ENCODE measurements at places on chromosomes 16 and 17.

DNA sequence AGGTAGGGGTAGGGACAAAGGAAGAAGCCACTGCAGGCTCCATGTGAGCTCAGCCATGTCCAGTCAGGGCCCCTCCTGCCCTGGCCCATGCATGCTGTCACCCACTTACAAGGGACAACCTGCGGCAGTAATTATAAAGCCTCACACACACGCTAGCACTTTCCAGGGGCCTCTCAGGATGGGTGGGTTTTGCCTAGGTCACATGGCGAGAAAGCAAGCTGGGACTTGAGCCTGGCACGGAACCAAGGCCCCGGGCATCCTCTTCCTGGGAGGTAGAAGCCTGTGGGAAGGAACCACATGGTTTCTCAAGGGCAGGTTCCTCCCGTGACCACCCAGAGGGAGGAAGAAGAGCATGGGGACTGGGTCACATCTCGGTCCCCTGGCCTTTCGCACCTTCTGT, 7.0 kb downstream of the ZNF319 start:
- no peak for DNase-seq

GRCh38 chr17:77824780-77825280, 133.7 kb upstream of the TNRC6C start:
- DNase-seq: no peak

DNA sequence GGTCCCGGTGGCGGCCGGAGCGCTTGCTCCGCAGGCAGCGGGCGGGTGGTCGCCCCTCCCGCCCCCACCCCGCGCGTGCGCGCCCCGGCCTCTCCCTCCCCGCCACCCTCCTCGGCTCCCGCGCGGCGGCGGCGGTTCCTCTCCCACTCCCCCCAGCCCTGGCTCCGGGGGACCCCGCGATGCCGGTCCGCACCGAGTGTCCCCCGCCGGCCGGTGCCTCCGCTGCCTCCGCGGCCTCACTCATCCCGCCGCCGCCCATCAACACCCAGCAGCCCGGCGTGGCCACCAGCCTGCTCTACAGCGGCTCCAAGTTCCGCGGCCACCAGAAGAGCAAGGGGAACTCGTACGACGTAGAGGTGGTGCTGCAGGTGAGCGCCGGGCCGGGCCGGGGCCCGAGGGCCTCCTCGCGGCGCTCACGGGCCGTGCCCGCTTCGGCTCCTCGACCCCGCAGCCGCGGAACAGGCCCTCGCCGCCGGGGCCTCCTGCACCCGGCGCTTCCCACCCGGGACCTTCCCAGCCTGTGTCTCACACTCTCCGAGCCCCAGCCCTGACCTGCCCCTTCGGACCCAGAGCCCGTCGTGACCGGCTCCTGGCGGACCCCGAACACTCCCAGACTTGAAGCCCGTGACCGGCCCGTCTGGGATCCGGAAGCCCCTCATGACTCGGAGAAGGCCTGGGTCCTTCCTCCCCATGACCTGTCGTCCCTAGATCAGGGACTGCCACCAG, 490 bp downstream of the GID4 start:
- DNase-seq: peak; percentile 62

DNA sequence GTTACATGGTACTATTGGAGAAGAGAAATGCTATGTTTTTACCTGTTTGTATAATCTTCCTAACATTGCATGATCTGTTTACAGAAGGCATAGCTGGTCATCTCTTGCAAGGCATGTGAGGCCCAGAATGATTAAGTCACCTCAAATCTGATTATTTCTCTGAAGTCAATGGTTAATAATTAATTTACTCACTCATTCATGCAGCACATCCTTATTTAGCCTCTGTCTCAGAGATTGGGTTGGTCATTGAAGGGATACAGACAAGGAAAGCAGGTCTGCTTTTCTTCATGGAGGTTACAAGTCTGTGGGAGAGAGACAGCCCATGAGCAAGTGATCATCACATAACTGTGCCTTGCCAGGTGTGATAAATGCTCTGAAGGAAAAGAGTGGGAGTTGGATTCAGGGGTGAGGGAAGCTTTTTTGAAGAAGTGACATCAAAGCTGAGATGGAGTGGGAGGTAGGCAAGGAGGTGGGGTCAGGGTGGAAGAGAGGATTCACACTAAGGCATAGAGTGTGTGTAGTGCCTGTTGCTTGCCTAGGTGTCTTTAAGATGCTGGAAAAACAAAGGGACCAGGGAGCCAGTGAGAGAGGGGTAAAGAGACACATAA, 16.3 kb upstream of the RBFOX1 start:
- no peak for DNase-seq

DNA sequence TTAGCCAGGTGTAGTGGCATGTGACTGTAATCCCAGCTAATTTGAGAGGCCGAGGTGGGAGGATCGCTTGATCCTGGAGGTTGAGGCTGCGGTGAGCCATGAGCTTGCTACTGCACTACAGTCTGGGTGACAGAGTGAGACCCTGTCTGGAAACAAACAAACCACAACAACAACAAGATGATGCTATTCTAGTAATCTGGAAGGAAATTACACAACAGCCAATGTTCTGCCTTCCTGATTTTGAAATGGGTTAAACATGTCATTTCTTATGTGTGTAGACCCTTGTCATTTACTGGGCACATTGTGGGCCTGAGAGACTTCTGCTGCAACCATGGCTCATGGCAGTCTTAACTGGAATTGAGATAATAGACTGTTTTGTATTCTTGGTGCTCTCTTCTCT, 5.9 kb downstream of the COQ7 start:
- no peak for DNase-seq

GRCh38 chr16:30490210-30490609, 17.7 kb downstream of the ITGAL start:
- DNase-seq: no peak

DNA sequence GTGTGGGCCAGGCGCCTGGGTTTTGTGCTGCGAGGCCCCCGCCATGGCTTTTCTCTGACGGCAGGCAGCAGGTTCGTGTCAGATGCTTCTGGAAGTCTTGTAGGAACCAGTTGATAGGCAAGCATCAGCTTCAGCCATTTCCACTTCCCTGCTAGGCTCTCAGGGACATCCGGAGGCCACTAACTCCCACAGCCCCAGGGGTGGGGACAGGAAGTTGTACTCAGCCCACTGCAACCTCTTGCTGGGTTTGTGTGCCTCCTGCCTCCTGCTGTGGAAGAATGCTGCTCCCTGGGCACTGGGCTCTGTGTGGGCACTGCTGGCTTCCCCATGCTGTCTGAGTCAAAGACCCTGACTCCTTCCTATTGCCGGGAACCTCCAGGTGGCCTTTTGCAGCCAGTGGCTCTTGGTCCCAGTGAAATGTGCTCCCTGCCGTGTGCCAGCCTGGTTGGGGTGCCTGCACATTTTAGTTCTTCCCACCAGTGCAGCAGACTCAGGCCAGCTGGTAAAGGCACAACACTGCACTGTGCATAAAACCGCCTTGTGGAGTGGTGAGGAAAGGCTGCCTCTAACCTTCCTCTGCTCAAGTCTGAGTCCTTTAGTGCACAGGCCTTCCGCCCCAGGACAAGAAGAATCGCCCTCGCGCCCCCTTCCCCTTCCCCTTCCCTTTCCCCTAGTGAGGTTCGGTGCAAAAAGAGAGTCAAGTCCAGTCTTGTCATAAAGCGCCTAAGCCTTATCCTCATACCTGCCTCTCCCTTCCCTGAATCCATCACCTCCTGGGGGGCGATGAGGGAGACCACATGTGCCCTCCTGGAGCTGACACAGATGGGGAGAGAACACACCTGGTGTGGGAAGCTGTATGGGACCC, 16.6 kb downstream of the LDHD start:
- DNase-seq: peak; percentile 45

DNA sequence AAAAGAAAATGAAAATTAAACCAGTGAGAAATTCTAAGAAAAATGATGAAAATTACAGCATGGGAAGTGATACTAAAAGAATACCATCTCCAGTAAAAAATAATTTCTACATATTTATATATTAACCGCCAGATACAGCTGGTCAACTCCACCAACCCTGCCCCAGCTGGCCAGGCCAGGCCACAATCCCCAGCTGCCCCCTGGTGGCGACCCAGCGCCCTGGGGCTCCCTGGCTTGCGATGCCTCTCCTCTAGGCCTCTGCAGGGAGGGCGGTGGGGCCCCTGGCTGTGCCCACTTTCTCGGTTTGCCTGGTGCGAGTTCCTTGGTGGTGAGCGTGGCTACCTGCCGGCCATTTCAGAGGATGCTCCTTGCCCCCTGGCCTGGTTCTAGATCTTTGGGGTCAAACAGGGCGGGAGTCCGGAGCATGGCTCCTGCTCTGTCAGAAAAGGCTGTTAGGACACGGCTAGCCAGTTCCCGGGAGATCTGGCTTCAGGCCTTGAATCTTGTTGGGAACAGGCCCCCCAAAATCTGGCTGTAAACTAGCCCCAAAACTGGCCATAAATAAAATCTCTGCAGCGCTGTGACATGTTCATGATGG, 14.5 kb downstream of the GLIS2 start:
- DNase-seq: peak; percentile 63

DNA sequence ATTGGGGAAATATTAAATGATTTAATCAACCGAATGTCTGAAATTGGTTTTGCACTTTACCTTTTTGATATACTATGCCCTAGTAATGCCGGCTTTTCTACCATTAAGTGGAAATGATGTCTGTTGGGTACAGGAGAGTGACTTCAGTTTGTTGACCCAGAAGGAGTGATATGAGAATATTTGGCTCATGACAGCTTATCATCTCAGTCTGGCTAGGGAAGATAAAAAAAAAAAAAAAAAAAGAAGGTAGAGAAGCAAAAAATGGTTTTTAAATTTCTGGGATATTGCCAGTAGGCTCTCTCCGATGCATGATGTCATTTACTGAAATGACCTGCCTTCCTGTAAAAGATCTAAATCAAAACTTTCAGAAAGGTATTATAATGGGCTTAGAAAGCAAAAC, 69.0 kb downstream of the CNTNAP4 start:
- no peak for DNase-seq

DNA sequence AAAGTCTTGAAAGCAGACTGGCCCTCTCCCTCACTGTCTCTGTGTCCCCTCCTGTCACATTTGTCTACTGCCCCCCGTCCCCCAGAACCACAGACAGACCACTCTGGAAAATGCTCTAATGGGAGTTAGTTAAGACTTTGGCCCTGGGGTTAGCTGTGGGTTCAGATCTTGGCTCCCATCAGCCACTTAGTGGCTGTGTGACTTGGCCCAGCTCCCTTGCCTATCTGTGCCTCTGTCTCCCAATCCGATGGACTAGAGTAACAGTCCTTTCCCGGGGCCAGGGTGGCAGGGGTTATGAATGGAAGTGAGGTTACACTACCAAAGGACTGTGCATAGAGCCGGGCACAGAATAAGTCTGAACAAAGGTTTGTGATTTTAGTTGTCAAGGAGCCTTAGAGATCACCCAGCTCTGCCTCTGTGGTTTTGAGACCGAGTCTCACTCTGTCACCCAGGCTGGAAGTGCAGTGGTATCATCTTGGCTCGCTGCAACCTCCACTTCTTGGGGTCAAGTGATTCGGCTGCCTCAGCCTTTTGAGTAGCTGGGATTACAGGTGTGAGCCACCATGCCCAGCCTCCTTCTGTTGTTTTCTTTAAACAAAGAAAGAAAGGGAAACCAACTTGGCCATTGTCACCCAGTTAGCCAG, 23.7 kb downstream of the PPL start:
- DNase-seq: no peak

GRCh38 chr17:49851387-49852291, 3.8 kb upstream of the TAC4 start:
- DNase-seq: peak; percentile 62

GRCh38 chr17:45307290-45308015, 9.4 kb downstream of the MAP3K14 start:
- peak; percentile 3 for DNase-seq

GRCh38 chr17:77708049-77708448, 250.5 kb upstream of the TNRC6C start:
- no peak for DNase-seq

GRCh38 chr16:20056436-20056835, 17.3 kb downstream of the GPR139 start:
- no peak for DNase-seq

GRCh38 chr17:40565769-40566409, 617 bp upstream of the CCR7 start:
- DNase-seq: peak; percentile 35

DNA sequence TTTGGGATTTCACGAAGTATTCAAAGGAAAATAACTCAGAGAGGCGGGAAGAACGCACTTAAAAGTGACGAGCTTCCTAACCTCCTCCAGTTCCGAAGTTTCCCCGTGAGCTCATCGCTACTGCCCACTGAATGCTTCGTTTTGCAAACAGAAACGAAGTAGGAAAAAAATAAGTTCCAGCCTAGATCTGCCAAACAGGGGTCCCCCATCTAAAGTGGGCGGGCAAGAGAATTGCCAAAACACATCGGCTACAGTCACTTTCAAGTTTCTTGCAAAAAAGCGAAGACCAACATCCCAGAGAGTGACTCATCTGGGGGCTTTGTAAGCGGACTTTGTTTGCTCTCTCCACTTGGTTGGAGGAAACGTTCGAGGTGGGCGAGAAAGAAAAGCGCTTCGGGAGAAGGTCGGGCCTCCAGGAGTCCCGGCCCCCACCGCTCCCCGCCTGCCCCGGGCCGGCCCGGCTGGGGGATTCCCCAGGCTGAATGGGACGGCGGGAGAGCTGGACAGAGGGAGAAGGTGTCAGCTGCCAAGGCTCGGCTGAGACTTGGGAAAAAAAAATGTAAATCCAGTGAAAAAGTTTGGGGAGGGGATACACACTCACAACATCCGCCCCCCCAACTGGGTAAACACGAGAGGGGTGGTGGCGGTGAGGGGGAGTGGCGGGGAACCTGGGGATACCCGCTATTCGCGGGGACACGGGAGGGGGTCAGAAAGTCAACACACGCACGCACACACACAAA, 1.0 kb downstream of the VEZF1 start:
- DNase-seq: peak; percentile 42

DNA sequence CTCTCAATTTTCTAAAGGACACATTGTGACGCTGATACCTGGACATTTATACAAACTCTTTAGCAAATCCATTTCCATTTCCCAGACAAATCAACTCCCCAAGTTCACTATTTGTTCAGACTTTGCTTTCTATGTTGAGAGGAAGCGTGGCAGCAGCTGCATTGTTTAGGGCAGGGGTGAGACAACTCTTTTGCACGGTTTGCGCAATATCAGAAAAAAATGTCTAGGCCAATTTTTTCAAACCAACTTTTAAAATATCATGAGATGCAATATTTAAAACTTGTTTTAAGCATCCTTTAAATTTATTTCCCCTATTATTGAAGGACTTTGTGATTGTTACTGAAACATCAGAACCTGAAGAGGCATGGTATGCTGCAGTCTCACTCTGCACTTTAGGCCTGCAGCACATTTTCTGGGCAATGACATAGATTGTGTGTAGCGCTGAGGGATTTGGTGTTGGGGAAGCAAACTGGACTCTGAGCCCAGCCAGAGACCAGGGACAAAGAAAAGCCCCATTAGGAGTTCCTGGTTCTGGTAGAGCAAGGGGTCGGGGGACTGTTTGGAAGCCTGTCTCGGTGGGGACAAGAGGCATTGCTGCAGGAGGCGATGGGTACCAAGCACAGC, 6.4 kb upstream of the CCDC182 start:
- no peak for DNase-seq

- DNase-seq: no peak
Observed at GRCh38 chr17:1096215-1096614, 83.6 kb downstream of the ABR start.

- no peak for DNase-seq
Observed at GRCh38 chr16:56382901-56383355, 42.4 kb downstream of the AMFR start.

Measured in stimulated activated naive CD4-positive, alpha-beta T cell (primary cell).